ENCODE measurements at places on chromosomes 3 and 15. TPM values are rescaled to one million over a fixed set of nuclear protein-coding genes. Genes with fewer than 3 reads are reported as not detected.

The PLA1A gene
- total RNA-seq: 0.16 TPM

- DNase-seq: no peak
- H3K36me3 ChIP-seq: no peaks in the 10 kb centered on the region
- no peaks in the 10 kb centered on the region for H3K27me3 ChIP-seq
- H3K4me3 ChIP-seq: no peak overlapping the region
- H3K27ac ChIP-seq: no peak overlapping the region
Observed at GRCh38 chr15:91517491-91518200, 335.9 kb upstream of the SLCO3A1 start.

The KNSTRN gene
- 63.7 TPM for total RNA-seq

GRCh38 chr3:129358177-129358771, 70.2 kb downstream of the EFCAB12 start:
- no peak for DNase-seq
- H3K36me3 ChIP-seq: no peaks in the 10 kb centered on the region
- no peaks in the 10 kb centered on the region for H3K27me3 ChIP-seq

GRCh38 chr3:48016301-48016973, at the start of gene MAP4:
MAP4 (minus strand) TSS chr3:48016416; CDS start chr3:47998860, 17,556 bp downstream.
- H3K27ac ChIP-seq: peak within 1 kb of the TSS; percentile 35
- peaks cover 20% of the 10 kb centered on the region for H3K36me3 ChIP-seq
- H3K4me3 ChIP-seq: no peak within 1 kb of the TSS
- H3K4me1 ChIP-seq: peaks cover 45% of the 10 kb centered on the region
- DNase-seq: no peak

The SLC28A2 gene
- not detected for total RNA-seq

DNA sequence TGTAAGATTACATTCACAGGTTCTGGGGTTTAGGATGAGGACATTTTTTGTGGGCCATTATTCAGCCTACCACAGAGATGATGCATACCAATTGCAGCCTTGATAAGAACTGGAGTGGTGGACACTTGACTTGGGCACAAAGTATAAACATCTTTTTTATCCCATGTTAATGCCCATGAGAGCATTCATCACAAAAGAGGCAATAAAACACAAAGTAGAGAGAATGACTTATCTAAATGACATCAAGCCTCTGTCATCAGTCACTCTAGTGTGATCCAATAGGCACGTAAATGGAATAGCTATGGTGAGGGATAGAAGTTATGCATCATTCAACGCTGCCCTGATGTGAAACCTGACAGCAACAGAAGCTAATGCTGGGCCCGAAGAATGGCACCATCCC, 25.8 kb downstream of the VEPH1 start:
- no peak overlapping the region for H3K4me3 ChIP-seq
- H3K36me3 ChIP-seq: peaks cover 3% of the 10 kb centered on the region
- DNase-seq: no peak
- H3K27ac ChIP-seq: no peak overlapping the region
- no peaks in the 10 kb centered on the region for H3K27me3 ChIP-seq
